ENCODE measurements at places on chromosomes 5 and 9. TPM values are rescaled to one million over a fixed set of nuclear protein-coding genes. Genes with fewer than 3 reads are reported as not detected.

Gene ATP10B
- 3.4 TPM for total RNA-seq

Gene RGS7BP
- total RNA-seq = 4.3 TPM

DNA sequence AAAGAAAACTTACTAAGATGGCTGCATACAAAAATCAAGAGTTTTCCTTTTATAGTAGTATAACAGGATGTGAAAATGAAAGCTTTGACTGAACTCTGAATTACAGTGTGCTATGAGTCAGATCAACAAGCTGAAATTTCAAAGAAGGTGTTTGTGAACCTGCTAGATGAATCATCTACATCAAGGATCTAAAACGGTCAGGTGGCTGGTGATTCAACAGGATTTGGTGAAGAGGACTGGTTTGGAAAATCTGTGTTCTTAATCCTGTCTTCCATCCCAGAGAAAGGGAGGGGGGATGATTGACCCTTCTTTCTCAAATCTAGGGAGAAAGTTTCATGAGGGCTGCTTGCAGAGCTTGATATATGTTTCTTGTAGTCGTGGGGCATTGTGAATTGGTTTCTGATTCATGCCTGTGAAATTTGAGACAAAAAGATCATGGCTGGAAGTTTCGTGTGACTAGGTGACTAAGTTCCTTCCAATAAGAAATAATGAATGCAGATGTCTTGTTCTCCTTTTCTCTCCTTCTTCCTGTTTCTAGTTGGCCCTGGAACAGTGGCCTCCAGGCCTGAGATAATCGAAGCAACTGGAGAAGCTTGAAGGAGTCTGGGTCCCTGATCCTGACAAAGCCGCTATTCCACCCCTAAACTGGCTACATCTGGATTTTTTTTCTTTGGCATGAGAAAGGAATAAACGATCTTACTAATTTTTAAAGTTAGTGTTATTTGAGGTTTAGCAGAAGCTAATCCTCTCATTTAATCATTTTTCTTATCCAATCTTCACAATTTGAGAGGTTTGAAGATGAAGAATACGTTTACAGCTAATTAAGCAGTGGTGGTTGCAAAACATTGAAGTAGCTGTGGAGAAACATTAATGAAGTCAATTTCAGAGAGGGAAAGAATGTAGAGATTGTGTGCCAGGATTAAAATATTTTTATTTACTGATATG, 67.2 kb downstream of the MRPS30 start:
- DNase-seq = no peak

GRCh38 chr9:134489621-134490408, 151.8 kb upstream of the COL5A1 start:
- DNase-seq = no peak
